Activated naive CD4-positive, alpha-beta T cell treated with anti-CD3 and anti-CD28 coated beads for 36 hours (primary cell): ENCODE measurements at places on chromosomes 13 and 19.

DNA sequence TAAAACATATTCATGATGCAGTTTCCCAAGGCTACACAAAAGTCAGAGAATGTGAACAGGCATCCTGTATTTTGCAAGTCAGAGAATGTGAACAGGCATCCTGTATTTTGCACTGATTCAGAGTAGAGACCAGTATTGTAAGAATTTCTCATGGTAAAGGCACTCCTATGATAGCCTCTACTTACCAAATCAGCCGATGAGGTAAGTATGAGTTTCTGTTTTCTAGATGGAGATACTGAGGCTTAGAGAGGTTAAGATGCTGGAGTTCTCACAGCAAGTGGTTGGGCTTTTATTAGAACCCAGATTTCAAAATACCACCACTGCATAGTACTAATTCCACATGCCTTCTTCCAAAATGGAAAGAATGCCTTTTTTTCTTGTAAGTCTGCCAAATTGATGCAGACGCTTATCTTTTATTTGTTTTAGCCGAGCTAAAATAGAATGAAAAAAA, 12.3 kb downstream of the TPT1 start:
- no peak for DNase-seq

DNA sequence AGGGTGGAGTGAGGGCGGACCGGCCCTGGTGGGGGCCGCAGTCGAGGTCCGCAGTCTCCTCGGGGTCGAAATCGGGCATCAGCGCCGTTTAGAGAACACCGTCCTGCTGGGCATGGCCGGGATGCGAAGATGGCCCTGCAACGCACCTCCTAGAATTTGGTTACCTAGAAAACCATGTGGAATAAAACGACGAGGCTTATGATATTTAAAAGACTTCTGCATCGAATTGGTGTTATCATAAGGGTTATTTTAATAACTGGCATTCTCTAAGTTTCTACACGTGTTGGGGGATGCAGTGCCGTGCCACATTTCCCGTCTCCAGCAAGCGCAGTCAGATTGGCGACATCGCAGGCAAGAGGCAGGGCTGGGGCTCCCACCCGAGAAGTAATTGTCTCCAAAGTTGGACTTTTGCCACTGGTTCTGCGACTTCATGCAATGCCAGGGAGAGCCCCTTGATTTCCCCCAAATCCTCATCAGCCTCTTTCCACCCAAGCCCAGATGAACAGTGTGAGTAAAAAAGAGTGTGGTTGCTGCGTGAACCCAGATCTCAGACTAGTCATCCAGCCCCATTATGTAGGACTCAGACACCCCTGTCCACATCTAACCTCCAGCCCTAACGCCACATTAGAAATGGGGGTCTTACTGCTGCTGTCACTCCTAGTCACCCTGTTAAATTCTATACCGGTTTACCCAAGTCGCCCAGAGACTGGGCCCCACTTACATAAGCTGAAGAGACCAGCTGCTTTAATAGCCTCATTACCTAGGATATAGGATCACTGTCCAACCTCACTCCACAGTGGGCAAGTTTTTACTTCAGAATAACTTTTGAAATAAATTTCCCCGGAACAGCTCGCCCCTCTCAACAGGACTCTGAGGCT, 571 bp upstream of the DHRS12 start:
- peak; percentile 75 for DNase-seq

DNA sequence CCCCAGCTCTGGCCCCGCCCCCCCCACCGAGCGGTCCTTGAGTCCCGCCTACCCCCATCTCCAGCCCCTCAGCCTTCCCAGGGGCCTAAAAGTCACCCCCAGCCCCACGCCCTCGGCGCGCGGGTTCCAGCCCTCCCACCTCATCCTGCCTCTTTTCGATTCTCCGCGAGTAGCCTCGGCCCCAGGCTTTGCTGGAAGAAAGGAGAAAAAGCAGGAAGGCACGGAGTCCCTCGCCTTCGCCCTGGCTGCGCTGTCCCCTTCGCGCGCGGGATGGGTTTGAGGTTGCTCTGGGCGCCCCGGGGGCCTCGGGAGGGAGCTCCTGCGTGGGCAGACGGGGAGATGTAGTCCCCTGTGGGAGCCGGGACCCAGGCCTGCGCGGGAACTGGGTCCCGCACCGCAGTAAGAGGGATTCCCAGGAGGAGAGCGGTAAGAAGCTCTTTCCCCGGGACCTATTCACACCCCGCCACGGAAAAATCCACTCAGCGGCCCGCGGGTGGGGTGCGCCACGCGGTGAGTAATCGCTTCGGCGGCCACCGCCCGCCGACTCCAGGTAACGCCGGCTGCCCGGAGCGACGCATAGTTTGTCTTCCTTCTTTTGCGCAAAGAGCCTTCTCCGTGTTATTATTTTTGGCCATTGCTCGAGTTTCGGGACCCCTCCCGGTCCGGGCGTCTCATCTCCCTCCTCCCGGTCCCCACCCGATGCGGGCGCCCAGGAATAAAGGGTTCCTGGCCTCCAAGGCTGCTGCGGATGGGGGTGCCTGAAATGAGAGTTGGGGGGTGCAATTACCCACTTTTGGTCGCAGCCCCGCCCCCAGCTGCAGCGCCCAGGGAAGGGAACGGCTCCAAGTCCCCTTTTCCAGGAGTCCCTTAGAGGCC, 865 bp upstream of the CRLF1 start:
- no peak for DNase-seq

- DNase-seq, result no peak
Observed at GRCh38 chr13:28464861-28465460, 30.0 kb downstream of the FLT1 start.

GRCh38 chr13:52127783-52128702, 830 bp downstream of the NEK5 start:
- DNase-seq, result peak; percentile 73

- DNase-seq, result no peak
Observed at GRCh38 chr13:48906200-48906599, 69.5 kb upstream of the FNDC3A start.

- peak; percentile 78 for DNase-seq
Observed at GRCh38 chr13:110874508-110874960, 40.3 kb downstream of the ANKRD10 start.

DNA sequence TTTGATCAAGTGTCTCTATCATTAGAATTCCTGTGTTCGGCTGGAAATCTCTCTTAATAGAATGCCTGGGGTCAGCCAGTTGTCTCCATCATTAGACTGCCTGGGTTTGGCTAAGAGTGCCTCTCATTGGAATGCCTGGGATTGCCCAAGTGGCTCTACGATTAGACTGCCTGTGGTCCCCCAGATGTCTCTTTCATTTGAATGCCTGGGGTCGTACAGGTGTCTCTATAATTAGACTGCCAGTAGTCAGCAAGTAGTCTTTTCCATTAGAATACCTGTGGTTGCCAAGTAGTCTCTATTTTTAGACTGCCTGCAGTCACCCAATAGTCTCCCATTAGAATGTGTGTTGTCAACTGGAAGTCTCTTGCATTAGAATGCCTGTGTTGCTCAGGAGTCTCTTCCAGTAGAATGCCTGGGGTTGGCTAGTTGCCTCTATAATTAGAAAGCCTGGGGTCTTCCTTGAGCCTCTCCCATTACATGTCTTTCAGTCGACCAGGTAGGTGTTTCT, 1523.2 kb downstream of the UQCRFS1 start:
- DNase-seq, result no peak

- DNase-seq, result peak; percentile 48
Observed at GRCh38 chr13:24670961-24671381, 9.2 kb upstream of the ATP12A start.

DNA sequence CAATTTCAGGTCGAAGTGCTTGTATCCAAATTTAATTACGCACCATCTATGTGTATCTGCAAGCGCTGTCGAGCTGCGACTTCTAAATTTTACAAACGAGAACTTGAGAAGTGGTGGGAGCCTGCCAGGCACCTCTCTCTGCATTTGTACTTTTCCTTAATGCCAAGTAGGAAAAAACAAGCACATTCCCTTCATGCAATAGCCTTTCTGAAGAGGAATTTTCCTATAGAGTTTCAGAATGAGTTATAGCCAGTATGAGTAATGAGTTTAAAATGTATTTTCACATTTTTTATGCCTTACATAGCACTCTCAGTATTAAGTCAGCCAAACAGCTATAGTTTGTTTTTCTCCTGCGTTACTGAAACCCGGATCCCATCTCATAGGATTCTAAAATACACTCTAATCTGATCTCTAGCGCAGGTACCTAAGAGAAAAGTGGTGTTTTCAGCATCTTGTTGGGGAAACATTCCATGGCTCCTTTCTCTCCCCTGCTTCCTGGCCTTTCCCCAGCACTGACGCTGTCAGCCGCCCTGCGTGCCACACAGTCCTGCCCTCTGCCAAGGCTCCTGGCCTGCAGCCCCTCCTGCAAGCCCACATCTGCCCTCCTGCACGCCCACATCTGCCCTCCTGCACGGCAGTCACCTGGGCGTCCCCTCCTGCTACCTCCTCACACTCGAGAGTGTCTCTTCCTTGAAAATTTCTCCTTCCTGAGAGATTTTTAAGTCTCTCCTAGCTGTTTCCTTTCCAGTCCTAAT, 526.9 kb downstream of the MYO16 start:
- no peak for DNase-seq

GRCh38 chr13:30648522-30649012, 30.8 kb downstream of the USPL1 start:
- DNase-seq, result no peak

- no peak for DNase-seq
Observed at GRCh38 chr19:31258211-31259052, 90.8 kb downstream of the TSHZ3 start.

DNA sequence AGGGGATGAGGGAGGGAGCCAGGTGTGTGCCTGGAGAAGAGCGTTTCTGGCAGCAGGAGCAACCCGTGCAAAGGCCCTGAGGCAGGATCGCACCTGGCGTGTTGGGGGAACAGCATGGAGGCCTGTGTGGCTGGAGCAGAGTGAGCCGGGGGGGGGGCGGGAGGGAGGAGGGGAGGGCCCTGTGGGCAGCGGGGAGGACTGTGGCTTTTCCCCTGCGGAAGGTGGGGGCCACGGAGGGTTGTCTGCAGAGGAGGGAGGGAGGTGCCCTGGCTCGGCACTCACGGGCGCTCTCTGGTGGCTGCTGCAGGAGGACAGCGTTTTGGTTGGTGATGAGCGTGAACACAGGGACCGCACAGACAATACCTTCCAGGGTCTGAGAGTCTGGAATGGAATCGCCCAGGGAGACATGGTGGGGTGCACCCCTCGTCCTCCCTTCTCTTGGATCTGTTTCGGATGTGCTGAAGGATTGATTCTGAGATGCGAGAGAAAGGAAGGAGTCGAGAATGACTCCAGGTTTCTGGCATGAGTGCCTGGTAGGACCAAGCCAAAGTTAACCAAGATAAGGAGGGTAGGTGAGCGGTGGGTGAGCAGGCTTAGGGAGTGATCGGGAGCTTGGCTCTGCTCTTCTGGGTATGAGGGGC, 6.5 kb downstream of the RAB11B start:
- peak; percentile 80 for DNase-seq

DNA sequence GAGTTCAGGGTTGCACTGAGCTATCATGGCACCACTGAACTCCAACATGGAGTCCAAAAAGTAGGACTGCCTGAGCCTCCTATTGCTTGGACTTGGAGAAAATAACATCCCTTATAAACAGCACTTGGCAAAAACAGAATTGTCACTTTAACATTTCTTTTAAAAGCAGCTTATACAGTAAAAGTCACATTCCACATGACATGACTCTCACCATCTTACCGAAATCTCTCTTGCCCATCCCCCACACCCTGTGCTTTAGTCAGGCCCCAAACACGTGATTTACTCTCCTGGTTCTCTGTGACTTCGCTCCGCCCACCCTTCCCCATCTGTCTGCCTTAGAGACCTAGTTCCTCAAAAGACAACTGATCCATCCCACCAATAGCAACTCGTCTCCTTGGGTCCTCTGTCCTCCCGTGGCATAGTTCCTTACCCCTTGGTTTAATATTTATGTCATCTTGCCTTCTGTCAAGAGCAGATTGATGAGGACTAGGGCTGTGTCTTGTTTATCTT, 4.6 kb downstream of the SAFB start:
- peak; percentile 81 for DNase-seq

- DNase-seq, result peak; percentile 46
Observed at GRCh38 chr19:3606174-3606689, 443 bp downstream of the TBXA2R start.

DNA sequence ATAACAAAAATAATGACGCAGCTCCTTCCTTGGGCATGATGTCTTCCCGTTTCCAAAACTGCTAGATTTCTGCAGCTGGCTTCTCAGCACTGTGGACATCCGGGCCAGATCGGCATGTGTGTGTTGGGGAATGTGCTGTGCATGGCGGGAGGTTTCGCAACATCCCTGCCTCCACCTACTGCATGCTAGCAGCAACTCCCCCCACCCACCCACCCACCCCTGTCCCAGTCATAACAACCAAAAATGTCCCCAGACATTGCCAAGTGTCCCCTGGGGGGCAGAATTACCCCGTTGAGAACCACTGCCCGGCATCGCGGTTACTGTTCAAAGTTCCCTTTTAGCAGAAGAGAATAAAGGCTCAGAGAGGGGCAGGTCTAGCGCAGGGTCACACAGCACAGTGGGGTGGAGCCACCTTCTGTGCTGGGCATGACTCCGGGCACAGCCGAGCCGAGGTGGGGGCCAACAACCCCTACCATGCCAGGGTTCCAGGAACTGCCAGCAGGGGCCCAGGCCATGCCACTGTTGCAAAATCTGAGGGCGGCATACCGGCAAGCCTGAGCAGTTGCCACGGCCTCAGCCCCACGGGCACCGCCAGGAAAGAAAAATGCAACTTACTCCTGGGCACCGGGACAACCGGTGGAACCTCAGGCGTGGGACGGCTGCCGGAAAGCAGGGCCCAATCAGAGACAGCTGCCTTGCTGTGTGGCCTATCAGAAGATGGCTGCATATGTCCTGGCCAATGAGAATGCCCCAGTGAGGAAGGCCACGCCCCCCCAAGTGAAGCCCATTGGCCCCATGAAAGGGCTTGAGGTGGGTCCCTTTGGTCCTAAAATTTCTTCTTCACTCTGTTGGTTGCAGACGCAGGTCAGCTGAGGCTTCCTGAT, 22.5 kb upstream of the NFIC start:
- peak; percentile 59 for DNase-seq

DNA sequence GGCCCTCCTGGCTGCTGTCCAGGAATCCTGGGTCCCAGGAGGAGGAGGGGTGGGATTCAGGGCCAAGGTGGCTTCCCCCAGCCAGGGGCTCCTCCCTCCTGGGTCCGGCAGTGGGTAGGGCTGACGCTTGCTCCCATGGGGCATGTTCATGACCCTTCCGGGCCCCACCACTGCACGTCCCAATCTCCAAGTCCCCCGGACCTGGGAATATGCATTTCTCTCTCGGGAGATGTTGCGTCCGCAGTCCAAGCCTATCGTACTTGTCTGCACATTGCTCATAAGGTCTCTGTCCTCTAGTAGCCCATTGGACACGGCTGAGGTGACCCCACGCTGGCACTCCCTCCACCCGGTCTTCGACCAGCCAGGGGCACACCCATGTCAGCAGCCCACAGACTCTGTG, 192.3 kb downstream of the TEX29 start:
- no peak for DNase-seq

DNA sequence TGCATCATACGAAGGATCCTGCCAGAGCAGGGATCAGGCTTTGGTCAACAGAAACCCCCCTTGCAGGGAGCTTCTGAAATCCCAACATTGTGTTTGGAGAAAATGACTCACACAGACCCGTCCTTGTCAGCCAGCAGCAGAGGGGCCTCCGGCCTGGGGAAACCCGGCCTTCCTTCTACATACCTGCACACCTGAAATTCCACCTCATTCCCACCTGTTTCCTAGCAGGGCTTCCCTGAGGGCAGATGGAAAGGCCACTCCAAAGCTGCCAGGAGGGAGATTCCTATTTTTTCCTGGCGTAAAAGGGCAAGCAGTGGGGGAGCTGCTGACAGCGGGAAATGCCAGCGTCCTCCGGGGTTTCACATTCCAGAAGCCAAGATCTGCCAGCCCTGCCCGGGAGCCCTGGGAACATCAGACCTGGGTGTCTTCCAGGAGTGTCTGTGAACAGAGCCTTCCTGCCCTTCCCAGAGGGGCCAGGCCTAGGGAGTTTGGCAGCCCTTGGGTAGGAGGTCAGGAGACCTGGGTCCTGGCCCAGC, 3.0 kb upstream of the IGFL1 start:
- DNase-seq, result no peak
